GM12864 (cell line): ENCODE measurements at places on chromosomes 5 and 9.

DNA sequence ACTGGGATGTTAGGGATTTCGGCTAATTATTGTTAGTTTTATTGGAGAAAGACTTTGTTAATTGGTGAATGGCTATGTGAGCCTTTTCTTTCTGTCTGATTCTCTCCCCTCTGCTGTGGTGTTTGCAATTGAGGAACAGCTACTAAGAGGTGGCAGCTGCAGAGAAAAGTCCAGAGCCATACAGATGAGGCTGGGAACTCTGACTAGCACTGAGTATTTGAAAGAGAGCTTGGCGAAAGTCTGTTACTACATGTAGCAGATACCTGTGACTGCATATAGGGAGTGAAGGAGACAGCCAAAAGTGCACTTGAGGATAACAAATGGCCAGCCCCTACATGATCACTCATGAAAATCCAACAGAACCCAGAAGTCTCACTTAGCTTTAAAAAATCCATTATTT, 44.3 kb upstream of the HSPB3 start:
- DNase-seq: no peak

GRCh38 chr5:56012281-56012963, 17.7 kb upstream of the IL6ST start:
- no peak for DNase-seq

GRCh38 chr9:17987189-17987588, 408.3 kb downstream of the SH3GL2 start:
- DNase-seq: no peak

- no peak for DNase-seq
Observed at GRCh38 chr9:108956631-108957026, 22.4 kb downstream of the ABITRAM start.

DNA sequence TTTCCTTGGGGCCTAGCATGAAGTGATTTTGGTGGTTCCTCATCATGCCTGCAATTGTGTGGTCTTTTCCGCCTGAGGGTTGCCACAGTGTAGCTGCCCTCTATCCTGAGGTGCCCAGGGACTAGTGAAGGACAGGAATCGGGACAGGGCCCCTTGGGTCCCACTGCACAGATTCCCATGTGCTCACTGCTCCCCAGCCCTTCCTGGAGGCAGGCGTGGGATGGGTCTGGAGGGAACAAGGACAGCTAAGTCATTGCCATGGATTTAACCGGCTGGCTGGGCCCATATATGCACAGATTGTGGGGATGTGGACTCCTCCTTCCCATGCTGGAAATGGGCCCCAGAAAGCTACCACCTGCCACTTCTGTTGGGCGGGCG, 122.3 kb upstream of the PITX1 start:
- no peak for DNase-seq

GRCh38 chr9:110895147-110895905, 142.9 kb downstream of the LPAR1 start:
- no peak for DNase-seq

GRCh38 chr9:20117986-20118385, 329.1 kb upstream of the SLC24A2 start:
- no peak for DNase-seq

GRCh38 chr5:80072103-80073073, 37.2 kb downstream of the THBS4 start:
- DNase-seq: no peak

- no peak for DNase-seq
Observed at GRCh38 chr9:91727316-91727861, 222.6 kb downstream of the ROR2 start.

GRCh38 chr9:117546894-117547678, 132.2 kb upstream of the ASTN2 start:
- DNase-seq: no peak

- no peak for DNase-seq
Observed at GRCh38 chr5:89441965-89442364, 559.0 kb upstream of the MEF2C start.
